Left ventricle myocardium superior (tissue), 1 donor: ENCODE measurements at places on chromosomes 1 and 21. TPM values are rescaled to one million over a fixed set of nuclear protein-coding genes. Genes with fewer than 3 reads are reported as not detected.
A peak's percentile ranks its signal among the peaks of the same experiment; 100 is the strongest.

GRCh38 chr1:76343356-76343755 lies 268.8 kb downstream of the ST6GALNAC3 start:
- DNase-seq, result no peak

GRCh38 chr1:113390871-113391648 lies 745 bp downstream of the MAGI3 start:
- DNase-seq, result peak; percentile 69

GRCh38 chr1:16009030-16009460 lies 5.0 kb downstream of the SRARP start:
- DNase-seq, result peak; percentile 85

DNA sequence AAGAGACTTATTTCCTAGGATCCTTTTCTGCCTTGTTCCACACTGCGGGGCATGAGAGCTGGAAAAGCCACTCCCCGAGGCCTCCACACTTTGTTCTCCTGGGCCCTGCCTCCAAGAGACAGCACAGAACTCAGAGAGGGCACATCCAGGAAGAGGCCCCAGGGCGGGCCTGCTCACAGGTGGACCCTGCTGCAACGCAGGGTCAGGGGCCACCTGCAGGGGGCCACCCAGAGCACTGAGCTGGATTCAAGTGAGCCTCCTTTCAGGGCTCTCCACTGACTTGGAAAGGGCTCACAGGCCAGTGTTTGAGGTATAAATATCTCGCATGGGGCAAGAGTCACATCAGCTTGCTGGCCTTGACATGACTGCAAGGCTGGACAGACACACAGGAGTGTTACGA lies 4.8 kb downstream of the RGS16 start:
- DNase-seq, result no peak

- no peak for DNase-seq
Observed at GRCh38 chr1:43511394-43511793, 19.3 kb upstream of the PTPRF start.

- DNase-seq, result no peak
Observed at GRCh38 chr1:40898431-40898901, 36.3 kb upstream of the CITED4 start.

GRCh38 chr1:104341944-104342343 lies 592.2 kb downstream of the AMY1C start:
- DNase-seq, result no peak

DNA sequence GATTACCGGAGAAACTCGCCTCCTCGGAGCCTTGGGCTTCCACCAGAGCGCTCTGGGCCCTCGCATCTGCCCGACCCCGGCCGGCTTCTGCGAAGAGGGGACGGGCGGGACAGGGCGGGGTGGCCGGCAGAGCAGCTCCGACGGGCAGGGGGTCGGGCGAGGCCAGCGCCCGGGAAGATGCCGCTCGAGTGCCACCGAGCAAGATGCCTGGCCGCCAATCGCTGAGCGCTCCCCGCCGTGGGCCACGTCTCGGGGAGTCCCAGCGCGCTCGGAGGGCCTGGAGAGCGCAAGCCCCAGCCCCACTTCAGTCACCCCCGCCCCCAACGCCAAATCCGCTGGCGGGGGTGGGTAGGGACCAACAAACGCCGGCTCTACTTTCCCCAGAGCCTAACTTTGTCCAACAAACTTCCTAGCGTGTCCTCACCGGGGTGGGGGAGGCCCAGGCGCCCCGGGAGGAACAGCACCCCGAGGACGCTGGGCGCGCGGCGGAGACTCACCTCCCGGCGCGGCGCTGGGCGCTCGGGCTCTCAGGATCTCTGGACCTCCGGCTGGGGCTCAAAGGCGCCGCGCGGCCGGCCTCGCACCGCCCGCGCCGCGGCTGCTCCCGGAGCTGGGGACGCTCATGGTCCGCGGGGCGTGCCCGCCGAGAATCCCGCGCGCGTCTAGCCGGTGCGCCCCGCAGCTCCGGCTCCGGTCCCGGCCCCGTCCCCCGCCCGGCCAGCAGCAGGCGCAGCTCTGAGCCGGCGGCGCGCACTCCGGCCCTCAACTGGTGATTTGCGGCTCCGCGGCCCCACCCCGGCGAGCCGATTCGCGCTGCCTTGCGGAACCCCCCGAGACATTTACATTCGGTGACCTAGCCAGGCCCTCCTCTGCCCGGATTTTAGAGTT lies at the start of gene BCAR3:
Gene BCAR3, minus strand, starts transcription at position 737 of the 888 bp plus-strand sequence. CDS start 6,907 bp downstream, outside the sequence.
- peak; percentile 89 for DNase-seq

DNA sequence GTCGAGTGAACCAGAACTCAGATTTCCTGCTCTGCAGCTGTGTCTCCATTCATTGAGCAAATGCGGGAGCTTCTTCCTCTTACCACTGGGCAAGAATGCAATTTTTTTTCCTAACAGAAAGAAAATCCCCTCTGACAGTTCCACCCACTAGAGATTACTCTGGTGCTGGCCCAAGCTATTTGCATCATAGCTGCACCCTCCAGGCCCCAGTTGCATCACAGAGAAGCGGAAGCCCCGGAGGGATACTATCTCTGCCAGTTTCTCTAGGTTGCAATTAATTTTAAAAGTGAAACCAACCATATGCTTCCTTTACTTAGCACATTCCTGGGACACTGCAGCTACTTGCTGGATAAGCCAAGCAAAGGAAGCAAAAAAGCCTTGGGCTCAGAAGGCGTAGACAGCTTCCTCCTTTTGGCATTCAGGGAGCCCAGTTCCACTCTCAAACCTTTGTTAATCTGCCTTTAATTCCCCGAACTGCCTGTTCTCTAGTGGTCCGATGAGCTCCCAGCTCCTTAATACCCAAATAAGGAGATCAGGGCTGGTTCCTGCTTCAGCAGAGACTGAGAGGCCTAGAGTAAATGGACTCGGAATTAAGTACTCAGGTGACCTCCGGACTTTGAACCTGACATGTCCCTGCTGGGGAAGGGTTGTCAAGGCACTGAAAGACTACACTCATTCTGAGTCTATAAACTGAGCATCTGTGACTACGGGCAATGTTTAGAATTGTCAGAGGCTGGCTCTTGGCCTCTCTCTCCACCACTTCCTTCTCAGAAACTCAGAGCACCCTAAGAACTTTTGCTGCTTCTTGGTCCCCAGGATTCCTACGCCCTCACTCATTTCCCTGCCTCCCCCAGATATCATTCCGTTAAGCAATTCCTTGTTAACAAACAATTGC lies 72.5 kb upstream of the TNFSF18 start:
- DNase-seq, result peak; percentile 70

DNA sequence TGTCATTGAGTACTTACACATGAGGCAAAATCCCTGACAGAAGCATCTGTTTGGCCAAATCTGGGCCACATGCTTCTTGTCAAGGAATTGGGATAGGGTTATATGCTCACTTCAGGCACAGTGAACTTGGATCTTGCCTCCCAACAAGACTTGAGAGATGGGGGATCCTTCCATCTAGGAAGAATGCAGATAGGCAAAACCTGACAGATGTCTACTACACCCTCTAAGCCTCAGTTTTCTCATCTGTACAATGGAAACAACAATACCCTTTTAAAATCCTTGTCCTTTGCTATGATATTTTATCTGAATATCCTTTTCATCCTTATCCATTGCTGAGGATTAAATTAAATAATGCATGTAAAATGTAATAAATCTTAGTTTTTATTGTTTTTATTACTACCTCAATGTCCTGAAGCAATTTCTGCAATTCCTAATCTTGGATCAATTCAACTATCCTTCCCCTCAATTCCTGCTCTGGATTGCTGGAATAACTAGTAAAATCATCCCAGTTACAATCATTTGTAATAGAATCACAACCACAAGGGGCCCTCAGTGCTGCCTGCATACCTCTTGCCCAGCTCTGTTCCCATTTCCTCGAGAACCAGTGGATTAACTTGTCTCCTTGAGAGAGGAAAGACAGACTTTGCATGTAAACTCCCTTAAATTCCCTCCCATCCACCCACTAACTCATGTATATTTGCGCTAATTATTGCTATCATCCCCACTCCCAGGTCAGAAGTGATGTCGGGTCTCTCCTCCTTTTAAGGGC lies 8.1 kb upstream of the XPR1 start:
- DNase-seq, result no peak

GRCh38 chr1:79711001-79711431 lies 704.5 kb upstream of the ADGRL4 start:
- DNase-seq, result no peak

DNA sequence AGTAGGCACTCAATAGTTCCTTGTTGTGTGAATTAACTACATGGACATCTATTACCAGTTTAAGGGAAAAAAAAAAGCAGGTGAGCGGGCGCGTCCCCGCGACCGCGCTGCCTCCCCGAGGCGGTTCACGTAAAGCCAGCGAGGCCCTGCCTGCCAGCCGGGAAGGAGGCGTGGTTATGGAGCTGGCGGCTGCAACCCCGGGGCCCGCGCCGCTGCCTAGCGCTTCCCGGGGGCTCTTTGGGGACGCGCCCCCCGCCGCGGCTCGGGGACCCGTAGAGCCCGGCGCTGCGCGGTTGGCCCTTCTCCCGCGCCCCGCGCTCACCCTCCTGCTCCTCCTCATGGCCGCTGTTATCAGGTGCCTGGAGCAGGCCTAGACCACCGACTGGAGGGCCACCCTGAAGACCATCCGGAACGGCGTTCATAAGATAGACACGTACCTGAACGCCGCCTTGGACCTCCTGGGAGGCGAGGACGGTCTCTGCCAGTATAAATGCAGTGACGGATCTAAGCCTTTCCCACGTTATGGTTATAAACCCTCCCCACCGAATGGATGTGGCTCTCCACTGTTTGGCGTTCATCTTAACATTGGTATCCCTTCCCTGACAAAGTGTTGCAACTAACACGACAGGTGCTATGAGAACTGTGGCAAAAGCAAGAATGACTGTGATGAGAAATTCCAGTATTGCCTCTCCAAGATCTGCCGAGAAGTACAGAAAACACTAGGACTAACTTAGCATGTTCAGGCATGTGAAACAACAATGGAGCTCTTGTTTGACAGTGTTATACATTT lies 2.6 kb upstream of the CC2D1B start:
- peak; percentile 67 for DNase-seq

GRCh38 chr1:236394879-236395229 lies 768 bp downstream of the EDARADD start:
- no peak for DNase-seq

DNA sequence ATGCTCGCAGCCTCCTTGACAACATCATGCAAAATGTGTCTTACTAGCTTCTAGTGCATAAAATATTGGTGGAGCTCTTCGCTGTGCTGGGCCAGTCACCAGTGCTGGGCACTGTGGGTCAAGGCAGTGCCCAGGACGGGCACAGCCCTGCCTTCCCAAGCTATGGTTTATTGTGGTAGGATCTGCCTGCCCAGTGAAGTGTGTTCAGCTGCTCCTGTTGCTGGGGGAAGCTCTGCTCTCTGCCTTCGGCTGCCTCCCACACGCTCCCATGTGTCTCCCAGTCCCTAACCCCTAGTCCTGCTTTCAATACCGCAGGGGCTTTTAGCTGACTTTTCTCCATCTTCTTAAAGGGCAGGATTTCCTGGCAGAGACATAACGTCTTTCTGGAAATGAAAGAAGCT lies 15.7 kb downstream of the EPHX1 start:
- DNase-seq, result no peak

DNA sequence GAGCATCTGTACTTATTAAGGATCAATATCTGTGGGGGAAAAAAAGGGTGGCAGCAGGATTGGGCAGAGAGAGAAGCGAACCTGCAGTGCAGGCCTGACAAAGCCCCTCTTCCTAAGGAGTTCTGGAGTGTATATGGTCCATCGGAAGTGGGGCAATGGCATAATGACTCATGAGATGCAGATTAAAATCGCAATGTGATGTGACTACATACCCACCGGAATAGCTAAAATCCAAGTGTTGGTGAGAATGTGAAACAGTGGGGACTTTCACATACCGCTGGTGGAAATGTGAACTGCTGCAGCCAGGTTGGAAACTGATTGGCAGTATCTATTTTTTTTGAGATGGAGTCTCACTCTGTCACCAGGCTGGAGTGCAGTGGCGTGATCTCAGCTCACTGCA lies 8.2 kb upstream of the CREG1 start:
- DNase-seq, result no peak

DNA sequence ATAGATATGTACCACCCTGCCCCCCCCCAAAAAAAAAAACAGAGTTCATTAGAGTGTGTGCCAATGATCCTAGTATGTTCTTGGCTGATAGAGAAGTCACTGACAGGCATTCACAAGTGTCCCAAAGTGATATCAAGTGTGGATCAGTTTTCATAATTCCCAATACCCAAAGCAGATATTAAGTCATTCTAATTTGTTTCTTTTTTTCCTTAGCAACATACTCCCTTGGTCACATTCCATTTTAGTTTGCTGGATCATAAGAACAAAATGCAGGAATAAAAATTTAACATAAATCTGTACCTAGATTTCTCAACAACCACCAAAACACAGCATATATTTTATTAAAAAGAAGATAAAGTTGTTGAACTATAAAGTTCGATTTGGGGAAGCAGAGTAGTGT lies 129.8 kb upstream of the PALMD start:
- no peak for DNase-seq

DNA sequence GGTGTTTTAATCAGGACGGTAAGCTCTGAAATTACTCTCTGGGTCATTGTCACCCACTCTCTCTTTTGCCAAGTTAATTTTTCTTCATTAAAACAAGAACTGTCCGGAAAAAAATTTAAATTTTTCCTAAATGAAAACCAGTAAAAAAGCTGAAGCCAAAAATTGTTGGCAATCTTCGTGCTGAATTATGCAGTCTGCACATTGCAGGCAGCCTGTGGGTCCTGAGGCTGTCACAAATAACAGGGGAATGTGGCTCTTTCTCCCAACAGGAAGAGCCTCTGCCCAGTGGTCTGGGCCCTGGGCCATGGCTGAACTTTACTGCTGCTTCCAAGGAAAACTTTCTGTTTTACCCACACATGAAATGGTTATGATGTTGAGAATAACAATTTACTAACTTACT lies 153.9 kb upstream of the SPAG17 start:
- peak; percentile 27 for DNase-seq

GRCh38 chr1:31336687-31337467 lies 36.0 kb downstream of the FABP3 start:
- DNase-seq, result no peak

The ATP6V1G3 gene
- total RNA-seq, result not detected

The LAX1 gene
- total RNA-seq, result 0.37 TPM

The FALEC gene
- total RNA-seq, result not detected

The SFN gene
- not detected for total RNA-seq

The KRTCAP2 gene
- 134 TPM for total RNA-seq

The ZSCAN20 gene
- total RNA-seq, result 4.4 TPM

The DYNLT5 gene
- total RNA-seq, result 2.2 TPM

The CYP4Z1 gene
- total RNA-seq, result 0.30 TPM

The UBXN10 gene
- total RNA-seq, result 0.92 TPM

The OR2T11 gene
- not detected for total RNA-seq

The FYB2 gene
- total RNA-seq, result 15.2 TPM

The ZNF697 gene
- 11.5 TPM for total RNA-seq

The FLG2 gene
- not detected for total RNA-seq
